Fibroblast of mammary gland (primary cell): ENCODE measurements at places on chromosomes 2 and 18.

GRCh38 chr2:174586418-174587295, 10.9 kb downstream of the WIPF1 start:
- DNase-seq: no peak

- DNase-seq: no peak
These were observed 18.2 kb upstream of the DUSP2 start for GRCh38 chr2:96163415-96163767.

GRCh38 chr2:129069875-129070594, 751.4 kb upstream of the HS6ST1 start:
- DNase-seq: no peak

DNA sequence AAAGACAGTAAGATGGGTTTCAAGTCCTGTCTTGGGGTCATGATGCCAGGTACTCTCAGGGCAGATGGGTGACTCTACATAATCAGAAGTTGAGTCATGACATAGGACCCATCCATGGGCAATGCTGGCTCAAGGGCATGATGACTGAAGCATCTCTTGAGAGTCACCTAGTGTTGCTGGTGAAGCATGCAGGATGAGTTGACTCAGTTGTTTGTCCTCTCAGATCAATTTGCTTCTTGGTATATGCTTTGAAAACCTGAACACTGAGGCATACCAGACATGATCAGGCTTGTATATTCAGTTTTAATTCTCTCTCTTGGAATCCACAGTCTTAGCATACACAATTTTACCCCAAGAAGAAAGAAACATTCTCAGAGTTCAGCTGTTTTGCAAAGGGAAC, 658.9 kb upstream of the NXPH2 start:
- no peak for DNase-seq

- peak; percentile 70 for DNase-seq
These were observed 51.8 kb downstream of the ATIC start for GRCh38 chr2:215363461-215364156.

GRCh38 chr2:42783511-42783910, 8.9 kb downstream of the HAAO start:
- DNase-seq: no peak

- no peak for DNase-seq
These were observed 101.9 kb downstream of the SLC25A12 start for GRCh38 chr2:171792157-171792556.
